Hematopoietic multipotent progenitor cell treated with erythropoietin and hydrocortisone succinate and interleukin-3 and kit ligand, for 15 days (in vitro differentiated cells): ENCODE measurements at places on chromosomes 2 and 18.
A peak's percentile ranks its signal among the peaks of the same experiment; 100 is the strongest.

DNA sequence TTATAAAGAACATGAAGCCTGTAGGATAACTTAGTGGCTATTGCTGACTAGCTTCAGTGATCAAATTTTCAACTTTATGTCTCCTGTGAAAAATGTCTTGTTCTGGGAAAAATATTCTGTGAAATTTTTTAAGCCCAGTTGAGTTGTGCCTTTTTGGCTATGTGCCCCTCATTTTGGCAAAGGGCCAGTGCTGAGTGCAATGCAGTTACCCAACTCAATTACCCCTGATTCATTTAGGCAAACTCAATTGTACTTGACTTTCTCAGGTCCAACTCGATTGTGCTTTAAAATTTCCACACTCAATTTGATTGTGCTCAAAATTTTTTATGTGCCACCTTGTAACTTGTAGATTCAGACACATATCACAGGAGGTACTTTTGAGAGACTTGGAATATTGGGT, 548.8 kb upstream of the NRP2 start:
- DNase-seq: no peak

DNA sequence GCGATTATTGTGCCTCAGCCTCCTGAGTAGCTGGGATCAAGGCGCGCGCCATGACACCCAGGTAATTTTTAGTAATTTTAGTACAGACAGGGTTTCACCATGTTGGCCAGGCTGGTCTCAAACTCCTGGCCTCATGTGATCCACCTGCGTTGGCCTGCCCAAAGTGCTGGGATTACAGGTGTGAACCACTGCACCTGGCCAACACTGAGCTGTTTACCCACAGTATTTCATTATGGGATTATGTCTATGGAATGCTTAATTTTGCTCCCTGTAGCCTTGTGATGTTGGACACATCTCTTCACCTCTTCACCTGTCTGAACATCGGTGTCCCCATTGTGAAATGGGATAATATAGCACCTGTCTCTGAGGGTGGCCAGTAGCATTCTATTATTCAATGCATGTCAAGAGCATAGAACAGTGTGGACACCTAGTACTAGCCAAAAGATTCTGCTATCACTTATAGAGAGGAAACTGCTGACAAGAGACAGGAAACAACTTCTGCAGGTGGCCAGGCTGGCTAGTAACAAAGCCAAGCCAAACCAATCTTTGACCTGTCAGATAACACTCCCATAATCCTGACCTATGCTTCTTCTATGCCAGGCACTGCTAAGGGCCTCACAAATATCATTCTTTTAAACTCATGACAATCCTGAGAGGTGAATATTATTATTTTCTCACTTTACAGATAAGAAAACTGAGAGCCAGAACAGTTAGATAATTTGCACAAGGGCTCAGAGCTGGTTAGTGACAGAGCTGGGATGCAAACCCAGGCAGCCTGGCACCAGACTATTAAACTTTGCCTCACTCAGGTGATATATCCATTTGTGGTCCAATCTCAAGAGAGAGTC, 29.4 kb upstream of the REEP1 start:
- no peak for DNase-seq

DNA sequence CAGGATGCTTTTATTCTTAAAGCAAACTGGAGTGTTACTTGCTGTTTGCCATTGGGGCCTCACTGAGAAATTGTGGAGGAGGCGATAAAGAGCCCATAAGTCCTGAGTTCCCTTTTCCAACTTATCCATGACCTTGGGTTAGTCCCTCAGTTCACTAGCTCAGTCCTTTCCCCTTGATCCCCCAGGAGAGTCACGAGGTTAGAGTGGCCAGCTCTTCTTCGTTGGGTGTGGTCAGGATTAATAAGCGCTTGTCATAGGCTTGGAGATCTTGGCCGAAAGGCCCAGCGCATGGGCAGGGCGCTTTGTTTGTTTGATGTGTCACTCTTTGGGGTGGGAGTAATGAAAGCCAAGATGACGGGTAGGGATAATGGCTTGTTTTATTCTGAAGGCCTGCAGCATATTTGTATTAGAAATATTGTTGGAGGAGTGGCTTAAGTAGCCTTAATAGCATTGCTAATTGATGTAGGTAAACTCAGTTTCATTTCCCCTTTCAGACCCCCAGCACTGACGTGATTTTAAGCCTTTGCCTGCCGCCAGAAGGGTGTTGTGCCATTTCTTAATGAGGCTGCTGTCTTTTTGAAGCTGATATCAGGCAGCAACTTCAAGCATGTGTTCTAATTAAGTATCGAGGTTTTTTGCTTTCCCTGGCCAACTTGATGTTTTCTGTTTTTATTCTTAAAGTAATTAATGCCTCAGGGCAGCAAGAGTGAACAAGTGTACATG, 15.7 kb downstream of the GRHL1 start:
- DNase-seq: peak; percentile 18

- DNase-seq: no peak
Observed at GRCh38 chr2:221642447-221642846, 70.3 kb upstream of the EPHA4 start.

DNA sequence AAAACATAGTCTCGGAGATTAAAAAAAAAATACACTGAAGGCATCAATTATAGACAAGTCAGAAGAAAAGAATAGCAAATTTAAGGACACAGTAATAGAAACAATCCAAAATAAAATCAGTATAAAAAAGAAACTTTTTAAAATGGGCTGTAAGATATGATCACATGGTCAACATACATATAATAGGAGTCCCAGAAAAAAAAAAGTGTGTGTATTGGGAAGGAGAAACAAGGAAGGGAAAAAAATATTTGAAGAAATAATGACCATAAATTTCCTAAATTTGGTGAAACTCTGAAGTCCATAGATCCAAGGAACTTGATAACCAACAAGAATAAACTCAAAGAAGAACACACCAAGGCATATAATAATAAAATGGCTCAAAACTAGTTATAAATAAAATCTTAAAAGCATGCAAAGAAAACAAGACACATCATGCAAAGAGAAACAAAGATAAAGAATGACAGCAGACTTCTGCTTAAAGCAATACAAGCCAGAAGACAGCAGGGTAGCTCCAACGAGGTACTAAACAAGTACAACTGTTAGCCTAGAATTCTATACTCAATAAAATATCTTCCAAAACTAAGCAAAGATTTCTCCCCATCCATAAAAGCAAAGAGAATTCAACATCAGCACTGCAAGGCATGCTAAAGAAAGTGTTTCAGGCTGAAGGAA, 115.1 kb downstream of the NBAS start:
- DNase-seq: no peak

DNA sequence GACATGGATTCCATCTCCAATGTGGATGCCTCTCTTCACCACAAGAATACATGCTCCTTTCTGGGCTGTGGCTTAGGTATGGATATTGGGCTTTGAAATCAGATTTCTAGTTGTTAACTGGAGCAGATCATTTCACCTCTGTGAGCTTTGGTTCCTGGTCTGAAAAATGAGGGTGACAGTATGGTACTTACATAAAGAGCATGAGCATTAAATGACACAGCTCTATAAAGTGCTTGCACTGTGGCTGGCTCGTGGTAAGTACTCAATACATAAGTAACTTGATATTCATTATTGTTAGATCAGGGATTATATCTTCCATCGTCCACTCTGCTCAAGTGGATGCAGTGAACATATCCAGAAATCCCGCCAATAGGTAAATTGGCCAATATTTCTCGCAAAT, 33.4 kb downstream of the ARHGAP25 start:
- DNase-seq: no peak

DNA sequence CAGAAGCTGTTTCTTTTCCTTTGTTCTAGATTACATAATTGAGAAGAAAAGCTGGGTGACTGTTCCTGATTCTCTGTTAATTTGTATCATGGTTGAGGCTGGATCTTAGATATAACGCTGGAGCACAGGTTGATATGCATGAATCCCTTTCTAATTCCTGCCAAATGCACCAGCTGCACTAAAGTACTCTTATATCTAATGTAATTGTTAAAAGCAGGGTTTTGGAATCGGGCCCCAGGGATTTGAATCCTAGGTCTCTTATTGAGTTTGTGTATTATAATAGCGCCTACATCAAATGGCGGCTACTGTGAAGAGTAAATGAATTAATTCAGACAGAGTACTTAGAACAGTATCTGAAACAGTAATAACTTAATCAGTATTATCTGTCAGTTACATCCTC, 80.4 kb downstream of the MC4R start:
- no peak for DNase-seq

GRCh38 chr2:46909771-46910419, 5.7 kb downstream of the MCFD2 start:
- DNase-seq: peak; percentile 10

DNA sequence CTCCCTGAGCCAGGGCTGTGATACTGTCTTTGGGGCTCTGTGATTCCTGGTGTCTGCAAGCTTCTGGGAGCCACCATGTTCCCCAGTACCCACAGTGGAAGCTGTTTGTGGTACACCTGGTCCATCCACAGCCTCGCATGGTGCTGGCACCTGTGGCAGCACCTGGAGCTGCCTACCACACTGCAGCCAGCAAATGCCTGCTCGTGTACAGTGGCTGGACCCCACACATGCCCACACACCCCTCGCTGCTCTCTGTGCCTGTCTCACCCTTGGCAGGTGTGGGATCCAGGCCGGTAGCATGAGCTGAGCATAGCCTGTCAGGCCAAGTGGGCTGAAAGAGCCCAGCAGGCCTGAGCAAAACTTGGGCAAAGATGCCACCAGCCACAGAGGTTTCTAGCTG, 41.8 kb upstream of the CSRNP3 start:
- DNase-seq: no peak

- no peak for DNase-seq
Observed at GRCh38 chr2:136072621-136073020, 45.3 kb downstream of the CXCR4 start.

DNA sequence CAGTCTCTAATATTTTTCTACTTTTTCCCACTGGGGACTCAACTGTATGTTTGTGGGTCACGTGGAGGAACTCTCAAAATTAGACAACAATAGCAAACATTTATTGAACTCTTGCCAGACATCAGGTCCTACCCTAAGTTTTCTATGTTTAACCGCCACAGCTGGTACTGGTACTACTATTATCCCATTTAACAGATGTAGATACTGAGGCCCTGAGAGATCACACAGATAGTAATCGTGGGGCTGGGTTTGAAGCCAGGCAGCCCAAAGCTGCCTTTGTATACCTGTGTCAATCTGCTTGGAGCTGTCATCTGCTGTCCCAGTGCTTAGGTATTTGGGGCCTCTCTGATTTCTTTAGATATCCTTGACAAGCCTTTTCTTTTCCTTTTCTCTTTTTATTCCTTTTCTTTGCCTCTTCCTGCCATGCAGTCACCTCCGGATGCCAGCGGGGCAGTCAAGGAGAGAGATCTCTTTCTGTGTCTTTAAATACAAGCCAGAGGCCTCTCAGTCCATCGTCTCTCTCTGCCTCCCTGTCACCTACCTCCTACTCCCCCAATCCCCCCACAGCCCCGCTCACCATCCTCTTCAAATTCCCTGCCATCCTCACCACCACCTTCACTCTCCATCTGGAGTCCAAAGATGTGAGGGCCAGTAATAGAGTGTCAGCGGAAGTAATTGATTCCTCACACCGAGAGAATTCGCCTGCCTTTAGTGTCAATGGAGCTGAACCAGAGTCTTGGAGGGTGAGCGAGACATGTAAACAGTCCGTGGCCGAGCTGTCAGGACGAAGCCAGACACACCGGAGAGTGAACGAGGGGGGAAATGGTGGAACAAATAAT, 23.4 kb downstream of the NRP2 start:
- no peak for DNase-seq

DNA sequence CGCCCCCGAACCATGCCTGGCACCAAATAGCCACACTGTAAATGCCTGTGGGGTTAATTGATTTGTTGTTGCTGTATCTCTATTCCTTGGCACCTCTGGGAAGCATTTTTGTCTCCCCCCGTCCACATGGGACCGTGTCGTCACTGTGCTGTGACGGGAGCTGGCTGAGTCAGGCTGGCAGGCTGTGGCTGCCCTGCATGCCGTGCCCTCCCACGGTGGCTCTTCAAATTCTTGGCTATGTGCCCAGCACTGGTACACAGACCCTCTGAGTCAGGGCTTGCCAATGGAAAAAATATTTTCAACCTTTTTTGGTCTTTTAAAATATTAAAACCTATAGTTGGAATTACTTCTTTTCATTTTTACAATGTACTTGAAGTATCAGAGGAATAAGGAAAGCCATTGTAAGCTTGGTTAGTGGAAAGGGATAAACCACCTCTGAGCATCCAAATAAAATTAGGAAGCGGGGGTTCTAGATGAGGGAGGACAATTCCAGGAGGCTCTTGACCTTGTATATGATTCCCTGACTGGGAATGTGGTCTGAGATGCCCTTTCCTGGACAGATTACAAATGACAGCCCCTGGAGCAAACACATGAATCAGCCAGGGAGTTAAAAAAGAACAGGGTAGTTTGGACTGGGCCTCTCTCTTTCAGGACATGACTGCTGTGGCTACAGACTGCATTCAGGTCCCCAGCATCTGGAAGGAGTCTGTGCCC, 59.4 kb downstream of the DGKD start:
- DNase-seq: peak; percentile 21

DNA sequence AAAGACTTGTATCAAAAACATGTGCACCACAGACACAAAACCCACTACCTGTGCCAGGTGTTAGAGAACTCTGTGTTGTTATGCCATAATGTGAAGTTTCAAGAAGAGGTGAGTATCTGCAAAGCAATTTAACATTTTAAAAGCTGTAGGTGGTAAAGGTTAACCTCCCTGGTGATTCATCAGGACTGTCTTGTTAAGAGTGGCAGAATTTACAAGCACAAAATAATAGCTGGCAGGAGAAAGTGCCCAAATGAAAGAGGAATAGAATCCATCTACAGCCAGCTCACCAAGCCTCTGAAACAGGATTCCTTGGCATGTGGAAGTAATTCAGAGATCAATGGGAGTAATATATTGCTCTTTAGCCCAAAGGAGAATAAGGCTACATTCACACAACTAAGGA, 230.7 kb downstream of the AFF3 start:
- no peak for DNase-seq
